Caco-2 (cell line): ENCODE measurements at places on chromosomes 13 and 19. TPM values are rescaled to one million over a fixed set of nuclear protein-coding genes. Genes with fewer than 3 reads are reported as not detected.

Gene COX6B2
- total RNA-seq = 0.27 and 0.35 TPM in 2 replicates

Gene PTPRH
- total RNA-seq = 2.3 and 2.7 TPM in 2 replicates

DNA sequence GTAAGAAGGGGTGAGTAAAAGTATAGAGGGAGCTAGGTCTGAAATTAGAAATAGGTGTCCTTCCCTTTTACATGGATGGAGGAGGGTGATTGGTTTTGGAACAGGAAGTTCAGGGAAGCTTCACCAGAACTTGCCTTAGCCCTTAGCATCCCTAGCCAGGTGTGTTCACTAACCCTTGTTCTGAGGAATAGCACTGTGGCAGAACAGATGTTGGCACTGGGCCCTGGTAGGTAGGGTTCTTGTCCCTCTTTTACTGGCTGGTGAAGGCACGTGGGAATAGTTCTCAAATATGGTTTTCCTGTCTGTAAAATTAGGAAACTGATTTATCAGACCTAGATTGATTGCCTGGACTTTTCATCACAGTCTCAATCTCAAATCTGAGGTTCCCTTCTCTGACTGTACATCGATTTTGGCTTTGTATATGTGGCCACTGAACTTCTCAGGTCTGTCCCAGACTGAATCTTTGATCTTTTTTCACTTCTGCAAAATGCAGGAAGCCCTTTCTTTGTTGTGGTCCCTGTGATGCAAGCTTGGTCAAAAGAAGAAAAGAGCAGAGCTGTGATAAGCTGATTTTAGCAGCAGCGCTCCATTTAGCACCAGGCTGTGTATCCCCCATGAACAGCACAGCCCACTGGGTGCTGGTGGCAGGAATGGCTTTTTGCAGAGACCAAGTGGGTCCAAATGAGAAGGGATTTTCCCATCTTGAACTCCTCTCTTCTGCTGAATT is 86.2 kb upstream of the HTR2A start:
- DNase-seq = no peak
- no peaks in the 10 kb centered on the region for H3K27me3 ChIP-seq
- no peaks in the 10 kb centered on the region for H3K36me3 ChIP-seq
- H3K4me3 ChIP-seq = no peak overlapping the region
- no peaks in the 10 kb centered on the region for H3K4me1 ChIP-seq

DNA sequence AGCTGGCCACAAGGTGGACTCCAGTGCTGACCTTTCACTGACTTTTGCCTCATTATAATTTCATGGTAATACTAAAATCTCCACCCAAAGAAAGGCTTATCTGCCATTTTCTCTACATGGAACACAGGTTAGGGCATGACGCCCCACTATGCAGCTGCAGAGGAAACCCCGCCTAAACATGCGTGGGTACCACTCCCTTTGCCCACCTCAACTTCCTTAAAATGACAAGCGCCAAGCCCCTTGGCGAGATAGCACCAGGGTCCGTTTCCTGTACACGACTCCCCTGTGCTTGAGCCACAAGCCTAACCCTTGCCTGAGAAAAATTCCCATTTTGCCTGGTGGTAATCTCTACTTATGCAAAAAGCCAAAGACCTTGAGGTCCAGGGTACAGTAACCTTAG is 36.0 kb upstream of the PABPC3 start:
- no peak overlapping the region for H3K4me3 ChIP-seq
- H3K36me3 ChIP-seq = no peaks in the 10 kb centered on the region
- H3K4me1 ChIP-seq = 0 out of 2 replicates have a peak, but pooled peaks cover 3% of the 10 kb centered on the region
- H3K27ac ChIP-seq = no peak overlapping the region
- no peak for DNase-seq

- H3K4me1 ChIP-seq = peaks cover 30% of the 10 kb centered on the region
- H3K4me3 ChIP-seq = no peak overlapping the region
- no peaks in the 10 kb centered on the region for H3K36me3 ChIP-seq
- DNase-seq = no peak
- H3K27ac ChIP-seq = no peak overlapping the region
Measured at GRCh38 chr13:59673286-59673685, 490.4 kb downstream of the DIAPH3 start.
